ENCODE measurements at places on chromosomes 16 and 17. TPM values are rescaled to one million over a fixed set of nuclear protein-coding genes. Genes with fewer than 3 reads are reported as not detected.

Gene CDYL2
- 4.6 TPM for total RNA-seq

Gene PRRT2
- total RNA-seq, result 39.4 TPM

Gene KIF2B
- not detected for total RNA-seq

Gene ADORA2B
- total RNA-seq, result not detected

Gene SDR42E2
- total RNA-seq, result not detected

Gene OR3A3
- total RNA-seq, result not detected

Gene NDRG4
- 2.2 TPM for total RNA-seq

Gene ZPBP2
- total RNA-seq, result not detected

Gene ZG16
- not detected for total RNA-seq

Gene GPRC5C
- 67.0 TPM for total RNA-seq

Gene ADAM11
- total RNA-seq, result 5.7 TPM

DNA sequence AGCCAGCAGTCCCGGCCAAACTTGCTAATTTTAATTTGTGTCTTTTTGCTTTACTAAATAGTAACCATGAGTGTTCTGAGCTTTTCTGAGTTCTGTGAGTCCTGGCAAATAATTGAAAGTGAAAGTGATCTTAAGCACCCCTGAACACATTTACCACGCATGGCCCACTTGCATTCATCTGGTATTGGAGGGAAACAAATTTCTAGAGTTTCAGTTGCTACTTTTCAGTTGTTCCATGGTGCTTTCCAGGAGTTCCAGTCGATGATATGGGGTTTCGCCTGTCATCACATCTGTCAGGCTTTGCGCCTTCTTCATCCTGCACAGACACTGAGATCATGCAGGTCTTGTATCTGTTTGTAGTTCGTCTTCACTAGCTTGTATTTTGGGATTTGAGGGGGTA, 44.1 kb downstream of the CRLF3 start:
- DNase-seq, result no peak

DNA sequence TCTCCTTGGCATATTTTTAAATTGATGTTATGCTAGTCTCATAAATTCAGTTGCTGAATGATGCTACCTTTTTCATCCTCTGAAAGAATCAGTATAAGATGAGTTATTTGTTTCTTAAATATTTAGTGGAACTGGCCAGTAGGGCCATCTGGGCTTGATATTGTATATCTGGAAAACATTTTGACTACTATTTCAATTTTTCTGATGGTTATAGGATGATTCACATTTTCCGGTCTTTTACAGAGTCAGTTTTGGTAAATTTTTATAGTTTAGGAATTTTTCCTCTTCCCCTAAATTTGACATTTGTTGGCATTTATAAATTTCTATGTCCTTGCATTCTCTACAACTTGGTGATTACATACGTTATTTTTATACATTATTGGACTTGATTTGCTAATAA, 296.3 kb upstream of the AXIN2 start:
- no peak for DNase-seq

DNA sequence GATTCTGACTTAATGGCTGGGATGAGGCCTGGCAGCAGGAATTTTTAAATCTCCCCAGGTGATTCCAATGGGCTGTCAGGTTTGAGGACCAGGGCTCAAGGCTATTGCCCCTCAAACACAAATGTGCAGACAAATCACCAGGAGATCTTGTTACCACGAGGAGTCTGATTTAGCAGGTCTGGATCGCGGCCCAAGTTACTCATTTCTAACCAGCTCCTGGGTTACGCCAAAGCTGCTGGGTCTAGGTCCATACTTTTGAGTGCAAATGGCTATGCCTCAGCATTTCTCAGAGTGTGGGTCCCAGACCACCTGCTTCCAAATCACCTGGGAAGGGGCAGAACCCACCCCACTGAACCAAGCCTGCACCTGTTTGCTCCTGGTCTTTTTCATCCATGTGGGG, 33.1 kb downstream of the CNGB1 start:
- no peak for DNase-seq

GRCh38 chr16:89316701-89317100, 99.2 kb downstream of the ZNF778 start:
- no peak for DNase-seq

DNA sequence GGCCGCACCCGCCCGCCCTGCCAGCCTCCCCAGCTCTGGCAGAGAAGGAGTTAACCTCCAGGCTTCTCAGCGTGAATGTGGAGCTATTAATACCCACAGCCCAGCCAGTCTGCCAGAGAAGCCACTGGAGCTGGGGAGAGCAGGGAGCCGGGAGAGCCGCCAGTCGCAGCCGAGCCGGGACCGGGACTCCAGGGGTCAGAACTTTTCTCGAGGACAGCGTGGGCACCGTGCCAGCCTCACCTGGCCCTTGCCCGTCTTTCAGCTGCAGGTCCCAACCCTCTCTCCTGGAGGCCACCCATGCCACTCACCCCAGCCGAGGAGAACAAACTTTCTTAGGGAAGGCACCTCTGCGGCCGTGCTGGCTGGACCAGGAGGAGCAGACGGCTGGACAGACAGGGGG, 33.8 kb upstream of the SBK1 start:
- DNase-seq, result no peak

- DNase-seq, result no peak
Observed at GRCh38 chr16:52174168-52174567, 372.8 kb downstream of the TOX3 start.

DNA sequence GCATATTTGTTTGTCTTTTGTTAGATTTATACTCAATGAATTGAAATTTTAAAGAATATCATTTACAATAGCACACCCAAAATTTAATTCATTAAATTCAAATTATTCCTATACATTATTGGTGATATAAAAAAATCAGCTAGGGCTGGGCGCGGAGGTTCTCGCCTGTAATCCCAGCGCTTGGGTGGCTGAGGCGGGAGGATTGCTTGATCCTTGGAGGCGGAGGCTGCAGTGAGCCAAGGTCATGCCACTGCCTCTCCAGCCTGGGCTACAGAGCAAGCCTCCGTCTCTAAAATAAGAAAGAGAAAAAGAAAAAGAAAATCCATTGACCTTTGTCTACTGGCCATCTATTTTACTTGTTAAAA, 4.5 kb upstream of the PRDM7 start:
- no peak for DNase-seq

- no peak for DNase-seq
Observed at GRCh38 chr16:87725596-87726235, 40.1 kb downstream of the KLHDC4 start.

DNA sequence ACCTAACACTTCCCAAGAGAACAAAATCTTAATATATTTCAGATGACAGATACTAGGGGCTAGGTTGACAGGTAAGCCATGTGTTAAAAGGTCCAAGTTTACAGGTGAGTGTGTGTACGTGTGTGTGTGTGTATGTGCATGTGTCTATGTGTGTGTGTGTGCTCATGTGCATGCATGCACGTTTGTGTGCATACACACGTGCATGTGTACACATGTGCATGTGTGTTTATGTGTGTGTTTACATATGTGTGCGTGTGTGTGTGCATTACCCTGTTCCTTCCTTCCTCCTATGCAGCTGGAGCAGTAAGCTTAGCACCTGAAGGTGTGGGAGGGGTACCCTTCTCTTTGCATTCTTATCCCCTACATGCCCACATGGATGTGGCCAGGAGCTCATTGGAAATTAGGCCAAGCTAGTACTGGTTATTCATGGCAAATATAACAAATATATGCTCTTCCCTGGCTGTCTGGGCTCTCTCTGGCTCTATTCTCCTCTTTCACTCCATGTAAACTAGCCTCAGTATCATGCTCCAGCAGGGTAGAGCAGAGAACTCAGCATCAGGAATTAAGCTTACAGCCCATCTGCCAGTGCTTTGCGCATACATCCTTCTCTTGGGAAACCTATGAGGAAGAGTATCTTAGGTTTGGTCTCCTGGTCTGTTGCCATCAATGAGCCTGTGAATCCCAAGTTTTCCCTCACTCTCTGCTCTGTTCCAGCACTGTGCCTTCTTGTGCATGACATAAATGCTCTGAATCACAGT, 258.0 kb upstream of the MYOCD start:
- DNase-seq, result no peak

DNA sequence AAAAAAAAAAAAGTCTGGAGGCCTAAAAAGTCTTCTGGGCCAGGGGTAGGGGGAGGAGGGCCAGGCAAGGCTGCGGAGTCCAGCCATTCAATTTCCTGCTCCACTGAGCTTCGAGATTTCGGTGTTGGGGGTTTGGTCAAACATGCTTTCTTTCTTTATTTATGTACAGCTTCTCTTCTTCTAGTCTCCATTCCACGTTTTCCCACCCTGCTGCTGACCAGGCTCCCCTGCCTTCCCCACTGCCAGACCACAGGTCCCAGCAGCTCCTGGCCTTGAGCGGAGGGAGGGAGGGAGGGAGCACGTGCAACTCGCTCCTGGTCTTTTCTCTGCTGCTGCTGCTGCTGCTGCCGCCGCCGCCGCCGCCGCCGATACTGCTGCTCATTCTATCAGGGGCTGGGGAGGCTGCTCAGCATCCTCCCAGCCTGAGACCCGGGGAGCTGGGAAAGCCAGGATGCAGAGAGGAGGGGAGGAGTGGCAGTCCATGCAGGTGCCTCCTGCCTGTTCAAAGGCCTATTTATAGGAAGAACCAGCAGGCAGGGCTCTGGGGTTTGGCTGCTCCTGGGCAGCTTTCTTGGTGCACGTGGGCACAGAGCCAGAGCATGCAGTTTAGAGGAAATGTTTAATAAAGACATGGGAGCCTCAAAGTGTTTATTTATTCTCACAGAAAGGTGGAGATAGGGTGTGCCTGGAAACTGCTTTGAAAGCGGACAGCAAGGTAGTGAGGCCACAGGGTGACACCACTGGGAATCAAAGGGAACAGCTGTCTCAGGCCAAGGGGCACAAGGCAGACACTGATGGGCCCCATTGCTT, 23.4 kb upstream of the ZFHX3 start:
- DNase-seq, result no peak

DNA sequence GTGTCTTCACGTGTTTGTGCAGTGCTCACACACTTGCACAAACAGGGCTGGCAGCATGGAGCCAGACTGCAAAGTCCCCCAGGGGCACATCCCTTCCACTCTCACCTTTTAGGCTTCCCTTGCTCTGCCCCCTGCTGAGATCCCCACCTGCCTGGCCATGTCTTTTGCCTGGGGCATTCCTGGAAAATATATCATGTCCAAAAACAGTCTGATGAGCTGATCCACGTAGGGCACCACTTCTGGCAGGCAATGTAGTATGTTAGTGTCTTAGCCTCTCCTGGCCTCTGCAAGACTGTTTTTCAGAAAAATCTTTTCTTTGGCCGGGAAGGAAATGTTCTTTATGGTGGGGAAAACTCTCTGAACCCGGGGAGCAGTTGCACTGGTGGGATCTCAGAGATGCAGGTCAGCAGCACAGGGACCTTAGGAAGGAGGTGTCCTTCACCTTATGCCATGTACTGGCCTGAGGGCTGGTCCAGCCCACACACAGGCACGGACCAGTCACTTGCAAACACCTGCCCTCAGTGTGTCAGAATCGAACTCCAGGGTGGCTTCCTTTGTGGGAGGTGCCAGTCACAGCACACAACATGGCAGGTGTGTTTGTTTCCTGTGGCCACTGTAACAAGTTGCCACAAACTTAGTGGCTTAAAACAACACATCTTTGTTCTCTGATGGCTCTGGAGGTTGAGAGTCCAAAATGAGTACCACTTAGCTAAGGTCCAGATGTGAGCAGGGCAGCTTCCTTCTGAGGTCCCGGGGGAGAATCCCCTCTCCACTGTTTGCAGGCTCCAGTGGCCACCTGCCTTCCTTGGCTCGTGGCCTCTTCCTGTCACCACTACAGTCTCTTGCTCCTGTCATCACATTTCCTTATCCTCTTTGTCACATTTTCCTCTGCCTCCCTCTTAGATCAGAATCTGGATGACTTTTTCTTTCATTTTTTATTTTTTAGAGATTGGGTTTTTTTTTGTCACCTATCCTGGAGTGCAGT, 46.6 kb downstream of the MPRIP start:
- DNase-seq, result no peak

DNA sequence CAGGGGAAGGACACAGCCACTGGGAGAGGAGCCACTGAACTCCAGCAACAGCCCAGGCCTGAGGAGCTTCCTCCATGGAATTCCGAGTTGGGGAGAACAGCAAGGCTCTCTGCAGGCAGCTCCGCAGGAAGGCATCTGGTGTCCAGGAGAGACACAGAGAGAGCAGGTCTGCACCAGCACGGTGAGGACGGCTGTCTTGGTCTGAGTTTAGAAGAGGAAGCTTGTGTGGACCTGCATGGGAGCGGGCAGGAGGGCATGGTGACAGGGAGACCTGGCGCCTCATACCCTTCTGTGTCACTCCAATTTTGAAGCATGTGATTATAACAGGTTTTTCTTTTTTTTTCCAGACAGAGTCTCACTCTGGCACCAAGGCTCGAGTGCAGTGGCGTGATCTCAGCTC, 6.4 kb downstream of the SLC38A10 start:
- DNase-seq, result no peak

DNA sequence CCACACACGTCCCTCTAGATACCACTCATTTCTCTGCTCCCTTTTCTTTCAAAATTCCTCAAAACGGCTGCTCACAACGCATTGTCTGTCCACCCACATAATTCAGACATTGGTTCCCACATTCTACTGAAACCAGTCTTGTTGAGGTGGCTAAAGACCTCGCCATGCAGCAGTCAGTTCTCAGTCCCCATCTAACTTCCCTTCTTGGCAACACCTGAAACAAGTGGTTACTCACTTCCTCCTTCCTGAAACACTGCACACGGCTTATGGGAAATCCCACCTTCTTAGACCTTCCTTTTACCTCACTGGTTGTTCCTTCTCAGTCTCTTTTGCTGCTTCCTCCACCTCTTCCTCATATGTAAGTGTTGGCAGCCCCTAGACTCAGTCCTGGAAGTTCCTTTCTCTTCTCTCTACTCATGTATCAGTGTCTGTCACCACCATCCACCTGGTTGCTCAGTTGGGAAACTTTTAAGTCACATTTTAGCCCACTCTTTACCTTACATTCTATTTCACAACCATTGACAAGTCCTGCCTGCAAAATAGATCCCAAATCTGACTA, 277.1 kb downstream of the CEP112 start:
- no peak for DNase-seq

- no peak for DNase-seq
Observed at GRCh38 chr16:30567991-30568638, 3.4 kb downstream of the ZNF688 start.

GRCh38 chr17:39863918-39864746, at the start of gene IKZF3:
IKZF3 (minus strand) TSS chr17:39864312; CDS start chr17:39864126, 186 bp downstream.
- DNase-seq, result no peak

GRCh38 chr16:57807252-57807967, 5.1 kb upstream of the KIFC3 start:
- no peak for DNase-seq

DNA sequence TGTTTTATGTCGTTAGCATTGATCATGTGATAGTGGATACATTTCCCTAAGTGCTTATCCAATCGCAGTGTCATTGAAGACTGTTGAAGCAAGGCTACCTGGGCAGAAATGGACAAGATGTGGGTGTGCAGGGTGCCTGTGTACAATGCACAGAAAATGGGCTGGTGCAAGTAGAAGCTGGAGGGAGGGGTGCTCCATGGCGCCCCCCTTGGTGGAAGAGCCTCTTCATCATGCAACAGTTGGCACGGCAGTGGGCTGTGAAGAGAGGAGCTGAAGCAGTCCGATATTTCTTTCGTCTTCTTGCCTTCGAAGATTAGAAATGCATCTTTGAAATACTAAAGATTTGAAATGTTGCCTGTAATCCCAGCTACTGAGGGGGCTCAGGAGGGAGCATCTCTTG, 100.5 kb downstream of the PLCG2 start:
- no peak for DNase-seq

GRCh38 chr17:77959926-77960521, 1.5 kb downstream of the TNRC6C start:
- DNase-seq, result no peak

- no peak for DNase-seq
Observed at GRCh38 chr17:79812353-79813258, 15.7 kb upstream of the CBX8 start.

Data from thoracic aorta (tissue), 2 donors.